ENCODE measurements at places on chromosomes 11 and 22.
A peak's percentile ranks its signal among the peaks of the same experiment; 100 is the strongest.

DNA sequence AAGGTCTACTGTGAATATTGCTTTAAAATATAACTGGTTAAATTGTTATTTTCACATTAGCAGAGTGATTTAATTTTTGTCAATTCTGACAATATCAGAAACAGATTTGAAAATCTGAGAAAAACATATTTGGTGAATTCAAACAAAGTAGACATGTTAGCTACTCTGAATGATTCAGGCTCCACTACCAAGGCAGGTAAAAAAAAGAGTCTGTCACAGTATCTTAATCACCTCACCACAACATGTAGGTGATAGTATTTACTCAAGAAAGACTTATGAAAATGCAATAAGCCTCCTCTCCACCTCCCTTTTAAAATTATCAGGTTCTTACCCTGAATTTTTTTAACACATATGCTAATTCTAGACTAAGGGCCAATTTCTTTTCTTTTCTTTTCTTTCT, 42.6 kb downstream of the DDI1 start:
- no peak for DNase-seq

- DNase-seq: no peak
Measured at GRCh38 chr11:18144243-18144642, 11.9 kb downstream of the MRGPRX3 start.

DNA sequence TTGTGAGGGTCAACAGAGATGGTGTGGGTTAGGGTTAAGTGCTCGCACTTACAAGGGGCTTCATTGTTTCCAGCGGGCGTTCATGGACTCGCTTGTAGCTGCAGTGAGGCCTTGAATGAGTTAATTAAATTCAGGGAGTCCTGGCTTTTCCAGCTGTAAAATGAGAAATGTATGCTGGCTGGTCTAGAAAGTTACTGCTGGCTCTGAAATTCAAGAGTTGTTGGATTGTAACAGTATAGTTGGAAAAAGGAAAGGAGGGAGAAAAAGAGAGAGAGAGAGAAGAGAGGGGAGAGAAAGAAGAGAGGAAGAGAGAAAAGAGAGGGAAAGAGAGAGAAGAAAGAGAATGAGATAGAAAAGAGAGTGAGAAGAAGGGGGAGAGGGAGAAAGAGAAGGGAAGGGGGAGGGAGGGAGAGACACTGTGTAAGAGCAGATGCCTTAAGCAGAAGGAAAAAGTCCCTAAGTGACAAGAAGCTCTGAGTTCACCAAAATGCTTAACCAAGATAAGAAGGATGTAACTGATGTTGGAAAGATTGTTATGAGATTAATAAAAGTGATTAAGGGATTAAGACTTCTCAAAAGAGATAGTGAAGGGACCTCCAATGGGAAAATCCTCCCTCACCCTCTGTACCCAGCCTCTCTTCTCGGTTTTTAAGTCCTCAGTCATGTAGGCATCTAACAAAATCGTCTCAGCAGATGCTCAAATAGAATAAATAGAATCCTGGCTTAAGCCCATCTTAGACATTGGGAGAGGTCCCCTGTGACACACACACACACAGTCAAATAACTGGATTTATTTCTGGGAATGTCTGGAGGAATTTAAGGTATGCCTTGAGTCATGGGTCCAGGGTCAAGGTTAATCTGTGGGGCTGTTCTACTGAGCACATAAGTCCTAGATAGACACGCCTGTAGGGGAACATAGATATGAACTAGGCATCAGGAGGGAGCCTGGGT, 477.9 kb downstream of the MIAT start:
- DNase-seq: no peak

GRCh38 chr11:30478923-30479322, 107.2 kb downstream of the MPPED2 start:
- no peak for DNase-seq

- DNase-seq: no peak
Measured at GRCh38 chr22:23227380-23227779, 47.1 kb downstream of the BCR start.

DNA sequence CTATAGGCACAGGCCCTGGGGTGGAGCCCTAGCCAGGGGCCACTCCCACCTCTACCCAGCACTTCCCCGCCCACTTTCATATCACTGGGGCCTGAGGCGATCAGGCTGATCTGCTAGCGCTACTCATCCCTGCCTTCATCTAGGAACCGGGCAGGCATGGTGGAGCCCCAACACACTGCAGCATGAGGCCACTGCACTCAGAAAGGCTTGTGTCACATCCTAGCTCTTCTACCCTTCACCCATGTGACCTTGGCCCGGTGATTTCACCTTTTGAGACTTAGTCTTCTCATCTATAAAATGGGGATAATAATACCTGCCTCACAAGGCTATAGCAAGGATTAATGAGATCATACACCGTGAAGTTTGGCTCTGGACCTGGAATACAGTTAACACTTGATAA, 18.1 kb upstream of the GDPD5 start:
- DNase-seq: no peak

- DNase-seq: no peak
Measured at GRCh38 chr11:11038352-11038751, 180.5 kb upstream of the ZBED5 start.

DNA sequence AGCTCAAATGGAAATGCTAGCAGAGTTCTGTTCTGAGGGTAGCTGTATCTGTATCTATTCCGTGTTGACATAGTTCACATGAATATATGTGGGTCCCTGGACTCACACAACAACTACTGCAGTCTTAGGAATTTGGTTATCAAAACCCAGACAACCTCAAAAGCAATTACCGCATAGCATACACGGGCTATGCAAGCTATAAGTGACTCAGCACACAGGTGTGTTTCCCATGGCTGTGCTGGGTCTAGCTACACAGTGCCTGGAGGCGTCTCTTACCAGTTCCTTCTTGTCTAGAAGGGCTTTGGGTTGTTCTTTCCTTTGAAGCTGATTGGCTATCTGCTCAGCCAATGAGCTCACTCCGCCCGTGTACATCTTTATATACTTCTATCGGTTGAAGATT, 98.2 kb upstream of the BID start:
- DNase-seq: no peak

- DNase-seq: no peak
Measured at GRCh38 chr11:65340226-65340625, 6.6 kb downstream of the DPF2 start.

- no peak for DNase-seq
Measured at GRCh38 chr22:22181341-22181850, 63.2 kb upstream of the VPREB1 start.

DNA sequence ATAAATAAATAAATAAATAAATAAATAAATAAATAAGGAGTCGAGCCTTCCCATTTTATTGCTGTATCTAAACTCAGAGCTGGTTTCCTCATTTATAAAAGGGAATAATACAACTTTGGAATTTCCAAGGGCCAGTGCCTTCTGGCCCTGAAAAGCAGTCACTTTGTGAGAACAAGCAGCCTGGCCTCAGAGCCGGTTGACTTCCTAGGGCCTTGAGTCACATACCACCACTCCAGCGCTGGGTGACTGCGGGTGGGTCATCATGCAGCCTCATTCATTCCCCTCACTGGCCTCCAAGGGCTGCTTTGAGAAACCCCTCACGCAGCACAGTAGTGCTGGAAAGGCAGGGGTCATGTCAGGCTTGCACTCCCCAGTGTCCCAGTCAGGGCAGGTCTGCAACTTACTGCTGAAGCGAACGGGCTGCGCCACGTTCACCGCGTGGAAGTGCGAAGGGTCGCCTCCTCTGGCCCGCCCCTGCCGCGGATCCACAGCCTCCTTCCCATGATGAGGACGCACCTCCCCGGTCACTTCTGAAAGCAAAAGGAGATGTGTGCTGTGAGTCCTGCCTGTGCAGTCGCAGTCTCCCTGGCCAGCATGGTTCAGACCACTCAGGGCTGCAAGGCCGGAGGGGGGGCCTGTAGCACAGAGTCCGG, 54.4 kb downstream of the DGCR2 start:
- DNase-seq: no peak

DNA sequence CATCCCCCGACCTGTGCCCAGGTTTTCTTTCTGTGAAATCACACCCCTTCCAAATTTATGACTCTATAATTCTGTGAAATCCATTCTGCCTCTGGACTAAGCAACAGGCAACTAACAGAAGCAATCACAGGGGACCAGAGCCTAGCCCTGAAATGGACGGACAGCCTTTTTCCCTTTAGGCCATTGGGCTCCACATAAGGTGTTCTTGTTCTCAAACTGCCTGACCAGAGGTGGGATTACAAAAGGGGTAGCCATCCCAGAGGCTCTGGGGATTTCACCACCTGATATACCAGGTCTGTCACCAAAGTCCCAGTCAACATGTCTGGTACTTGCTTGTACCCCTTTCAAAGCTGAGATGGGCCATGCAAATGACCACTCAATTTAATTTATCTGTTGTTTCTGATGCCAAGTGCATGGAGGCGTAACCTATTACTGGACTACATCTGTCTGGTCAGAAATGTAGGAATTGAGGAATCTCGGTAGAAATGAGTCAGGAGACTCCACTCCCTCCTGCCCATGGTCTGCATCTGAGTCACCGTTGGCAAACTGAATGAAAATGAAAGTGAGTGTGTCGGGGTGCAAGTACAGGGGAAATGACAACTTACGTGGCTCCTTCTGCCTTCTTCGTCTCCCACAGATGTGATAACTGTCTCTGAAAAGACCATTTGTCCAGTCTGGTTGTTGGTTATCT, 10.2 kb downstream of the DKK3 start:
- no peak for DNase-seq

GRCh38 chr22:40418366-40419201, 48.2 kb downstream of the SGSM3 start:
- no peak for DNase-seq

GRCh38 chr11:3834664-3835461, 5.9 kb downstream of the RHOG start:
- DNase-seq: no peak

DNA sequence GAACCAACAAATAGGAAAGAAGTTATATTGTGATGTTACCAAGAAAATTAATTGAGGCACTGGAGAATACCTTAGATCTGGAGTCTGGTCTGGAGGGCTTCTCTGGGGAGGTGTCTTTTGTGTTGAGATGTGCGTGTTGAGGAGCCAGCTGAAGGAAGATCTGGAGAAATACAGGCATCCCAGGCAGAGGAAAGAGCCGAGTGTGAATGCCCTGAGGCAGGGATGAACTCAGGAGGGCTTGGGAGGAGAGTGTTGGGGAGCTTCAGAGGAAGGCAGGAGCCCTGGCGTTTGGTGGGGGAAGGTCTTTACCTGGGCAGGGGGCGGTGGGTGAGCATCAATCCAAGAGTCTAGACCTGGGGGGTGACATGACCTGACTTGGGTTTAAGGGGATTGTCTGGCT, 13.1 kb downstream of the SYNGR1 start:
- DNase-seq: no peak

- no peak for DNase-seq
Measured at GRCh38 chr11:57055744-57056143, 67.0 kb downstream of the OR5AK2 start.

DNA sequence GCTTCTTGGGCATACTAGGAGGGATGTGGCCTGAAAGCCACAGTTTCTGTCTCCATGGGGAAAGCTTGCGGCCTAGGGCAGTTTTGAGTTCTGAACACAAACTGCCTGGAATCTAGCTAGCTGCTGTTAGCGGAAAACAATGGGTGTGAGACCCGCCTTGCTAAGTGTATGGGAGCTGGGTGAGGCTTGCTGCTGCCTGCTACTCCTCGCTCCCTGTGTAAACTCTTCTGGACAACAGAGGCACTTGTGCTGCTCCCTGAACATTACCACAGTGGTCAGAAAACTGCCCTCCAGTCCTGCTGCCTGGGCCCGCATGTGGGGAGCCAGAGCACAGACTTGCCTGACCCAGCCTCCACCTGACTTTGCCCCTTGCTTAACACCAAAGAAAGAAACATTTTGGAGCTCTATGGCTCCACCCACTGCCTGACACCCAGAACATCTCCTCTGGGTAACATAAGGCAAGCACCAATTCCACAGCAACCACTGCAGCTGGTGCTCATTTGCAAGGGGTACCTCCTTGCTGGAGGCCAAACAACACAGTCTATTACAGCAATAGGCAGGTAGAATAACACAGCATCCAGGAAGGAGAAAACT, 766.3 kb upstream of the RAG2 start:
- DNase-seq: no peak

GRCh38 chr11:114478768-114479167, 39.5 kb downstream of the REXO2 start:
- no peak for DNase-seq

GRCh38 chr11:64723117-64723906, at the start of gene NRXN2:
NRXN2 (minus strand) TSS chr11:64723197; CDS start chr11:64713699, 9,498 bp downstream.
- peak; percentile 98 for DNase-seq

- DNase-seq: no peak
Measured at GRCh38 chr11:40877256-40877655, 582.2 kb downstream of the LRRC4C start.
